Pericardium fibroblast (primary cell): ENCODE measurements at places on chromosomes 5 and 9. TPM values are rescaled to one million over a fixed set of nuclear protein-coding genes. Genes with fewer than 3 reads are reported as not detected.

The HK3 gene
- not detected in 2 replicates for total RNA-seq

The MLANA gene
- total RNA-seq: not detected in 2 replicates

The TMEM252 gene
- total RNA-seq: not detected in 2 replicates

The TEX48 gene
- total RNA-seq: not detected in 2 replicates

The PTGS1 gene
- total RNA-seq: 110 and 302 TPM in 2 replicates

The HMCN2 gene
- total RNA-seq: under 0.01 TPM in 1 of 2 replicates, not detected in the other

The PLAC8L1 gene
- not detected in 2 replicates for total RNA-seq

The SPTLC1 gene
- 53.4 and 87.1 TPM in 2 replicates for total RNA-seq

The FOXD4L5 gene
- 0.94 TPM in 1 of 2 replicates, not detected in the other for total RNA-seq

The NTNG2 gene
- total RNA-seq: 0.58 and 1.3 TPM in 2 replicates

The HMMR gene
- total RNA-seq: 1.5 and 6.4 TPM in 2 replicates

The C5orf58 gene
- not detected in 2 replicates for total RNA-seq

The SPRY4 gene
- 4.3 and 22.5 TPM in 2 replicates for total RNA-seq

The SLC6A18 gene
- total RNA-seq: not detected in 2 replicates

The CER1 gene
- not detected in 2 replicates for total RNA-seq

The TMEM167A gene
- 41.4 and 43.9 TPM in 2 replicates for total RNA-seq

The NSMF gene
- total RNA-seq: 60.7 and 64.3 TPM in 2 replicates

The NUTM2F gene
- total RNA-seq: not detected in 2 replicates

The C1QTNF2 gene
- 0.47 and 1.9 TPM in 2 replicates for total RNA-seq

The SLC34A1 gene
- total RNA-seq: not detected in 2 replicates

The CD74 gene
- total RNA-seq: 0.47 and 3.2 TPM in 2 replicates

The TRIM32 gene
- total RNA-seq: 17.0 and 20.0 TPM in 2 replicates

The LPAR1 gene
- 87.1 and 117 TPM in 2 replicates for total RNA-seq

The FGD3 gene
- total RNA-seq: not detected in 2 replicates

The PRRT1B gene
- not detected in 2 replicates for total RNA-seq

The LHX3 gene
- total RNA-seq: not detected in 2 replicates

The OR1J2 gene
- total RNA-seq: not detected in 2 replicates

The EGFLAM gene
- 2.0 and 4.0 TPM in 2 replicates for total RNA-seq

The IL9 gene
- not detected in 2 replicates for total RNA-seq

The ZBED3 gene
- 1.6 and 18.1 TPM in 2 replicates for total RNA-seq

The NIPAL4 gene
- 0.26 TPM in 1 of 2 replicates, not detected in the other for total RNA-seq

The HRCT1 gene
- total RNA-seq: 1.4 and 3.3 TPM in 2 replicates

The VAV2 gene
- 7.3 and 9.9 TPM in 2 replicates for total RNA-seq

The PDCD1LG2 gene
- total RNA-seq: 0.77 and 10.7 TPM in 2 replicates

The GAPT gene
- not detected in 2 replicates for total RNA-seq

The LCP2 gene
- total RNA-seq: not detected in 2 replicates

The GMCL2 gene
- total RNA-seq: not detected in 2 replicates

The CXCL14 gene
- total RNA-seq: 0.58 TPM in 1 of 2 replicates, not detected in the other

The PGGT1B gene
- total RNA-seq: 7.2 and 11.4 TPM in 2 replicates

The NPR3 gene
- total RNA-seq: 10.3 and 35.3 TPM in 2 replicates

The EXOC3 gene
- total RNA-seq: 20.9 and 21.7 TPM in 2 replicates

The SYK gene
- total RNA-seq: not detected in 2 replicates

The CYLC2 gene
- not detected in 2 replicates for total RNA-seq

The AKNA gene
- 9.6 and 22.2 TPM in 2 replicates for total RNA-seq

The SH3PXD2B gene
- total RNA-seq: 43.5 and 59.2 TPM in 2 replicates
